ENCODE measurements at places on chromosomes 2 and 18. TPM values are rescaled to one million over a fixed set of nuclear protein-coding genes. Genes with fewer than 3 reads are reported as not detected.

The RAPGEF4 gene
- 4.5 TPM for total RNA-seq

The RNF125 gene
- total RNA-seq = 9.0 TPM

The MAT2A gene
- 277 TPM for total RNA-seq

The RMC1 gene
- total RNA-seq = 20.5 TPM

The CLHC1 gene
- 7.1 TPM for total RNA-seq

The TRIB2 gene
- 29.4 TPM for total RNA-seq

The GCA gene
- total RNA-seq = 38.9 TPM

DNA sequence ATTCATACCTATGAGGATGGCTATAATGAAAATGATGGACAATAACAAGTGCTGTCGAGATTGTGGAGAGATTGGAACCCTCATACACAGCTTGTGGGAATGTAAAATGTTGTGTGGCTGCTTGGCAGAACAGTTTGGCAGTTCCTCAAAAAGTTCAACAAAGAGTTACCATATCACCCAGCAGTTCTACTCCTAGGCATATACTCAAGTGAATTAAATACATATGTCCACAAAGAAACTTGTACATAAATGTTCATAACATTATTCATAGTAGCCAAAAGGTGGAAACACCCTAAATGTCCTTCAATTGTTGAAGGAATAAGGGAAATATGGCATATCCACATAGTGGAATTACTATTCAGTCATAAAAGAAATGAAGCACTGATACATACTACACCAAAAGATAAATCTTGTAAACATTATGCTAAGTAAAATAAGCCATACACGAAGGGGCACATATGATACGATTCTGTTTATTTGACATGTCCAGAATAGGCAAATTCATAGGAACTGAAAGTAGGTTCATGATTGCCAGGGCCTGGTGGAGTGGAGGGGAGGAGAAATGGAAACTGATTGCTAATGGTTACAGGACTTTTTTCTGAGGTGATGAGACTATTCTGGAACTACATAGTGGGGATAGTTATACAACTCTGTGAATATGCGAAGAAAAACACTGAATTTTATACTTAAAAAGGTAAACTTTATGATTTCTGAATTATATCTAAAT lies 92.1 kb downstream of the ADAM23 start:
- DNase-seq = no peak

GRCh38 chr18:44743631-44744030 lies 62.9 kb downstream of the SETBP1 start:
- DNase-seq = no peak

DNA sequence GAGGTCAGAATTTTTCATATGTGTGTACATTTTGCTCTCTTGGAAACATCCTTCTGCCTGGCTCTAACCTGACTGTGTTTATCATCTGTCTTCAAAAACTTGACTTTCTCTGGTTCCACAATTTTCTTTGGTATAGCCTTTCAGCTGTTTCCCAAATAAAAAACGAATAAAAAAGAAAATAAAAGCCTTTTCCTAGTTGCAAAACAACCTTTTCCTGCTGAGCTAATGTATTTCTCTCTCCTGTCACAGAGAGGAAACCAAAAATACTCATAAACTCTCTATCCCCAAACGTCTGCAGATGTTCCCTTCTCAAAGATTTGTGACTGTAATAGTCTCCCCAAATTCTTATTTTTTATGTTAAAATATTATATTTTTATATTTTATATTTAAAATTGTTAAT lies 505.3 kb upstream of the SLC39A10 start:
- DNase-seq = no peak

DNA sequence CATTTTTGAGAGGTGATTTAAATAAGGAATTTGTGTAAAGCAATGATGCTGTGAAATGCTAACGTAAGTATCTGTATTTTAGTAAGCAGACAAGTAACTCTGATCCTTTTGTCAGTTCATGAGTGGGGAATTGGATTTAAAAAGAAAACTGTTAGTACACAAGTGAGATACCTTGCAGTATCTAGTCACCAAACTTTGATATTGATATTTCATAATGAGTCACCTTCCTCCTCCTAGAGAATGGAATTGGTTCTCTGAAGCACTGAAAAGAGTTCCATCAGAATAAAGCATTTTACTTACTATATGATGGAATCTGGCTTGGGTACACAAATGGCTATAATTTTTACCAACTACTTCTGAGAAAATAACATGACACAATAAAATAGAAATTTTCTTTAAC lies 232.2 kb downstream of the ZNF804A start:
- no peak for DNase-seq

GRCh38 chr2:46601328-46601963 lies 122.1 kb downstream of the TMEM247 start:
- DNase-seq = no peak

DNA sequence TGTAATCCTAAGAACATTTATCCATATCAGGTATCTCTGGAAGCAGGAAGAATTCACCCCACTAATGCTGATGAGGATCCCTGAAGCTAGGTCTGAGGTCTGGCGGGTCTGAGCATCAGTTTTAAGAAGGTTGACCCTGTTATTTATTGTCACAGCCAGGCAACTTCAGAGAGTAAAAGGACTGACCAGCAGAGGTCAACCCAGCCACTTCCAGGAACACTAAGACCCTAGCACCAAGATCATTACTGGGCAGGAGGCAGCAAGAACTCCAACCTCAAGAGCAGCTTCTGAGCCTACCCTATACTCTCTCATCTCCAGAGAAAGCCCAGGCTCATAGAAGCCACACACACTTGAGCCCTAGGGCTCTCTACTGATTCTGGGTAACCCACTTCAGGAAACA lies 901.4 kb downstream of the DCDC2C start:
- no peak for DNase-seq

Measured in posterior vena cava (tissue), 2 donors.